ENCODE measurements at places on chromosomes 6 and 20.

DNA sequence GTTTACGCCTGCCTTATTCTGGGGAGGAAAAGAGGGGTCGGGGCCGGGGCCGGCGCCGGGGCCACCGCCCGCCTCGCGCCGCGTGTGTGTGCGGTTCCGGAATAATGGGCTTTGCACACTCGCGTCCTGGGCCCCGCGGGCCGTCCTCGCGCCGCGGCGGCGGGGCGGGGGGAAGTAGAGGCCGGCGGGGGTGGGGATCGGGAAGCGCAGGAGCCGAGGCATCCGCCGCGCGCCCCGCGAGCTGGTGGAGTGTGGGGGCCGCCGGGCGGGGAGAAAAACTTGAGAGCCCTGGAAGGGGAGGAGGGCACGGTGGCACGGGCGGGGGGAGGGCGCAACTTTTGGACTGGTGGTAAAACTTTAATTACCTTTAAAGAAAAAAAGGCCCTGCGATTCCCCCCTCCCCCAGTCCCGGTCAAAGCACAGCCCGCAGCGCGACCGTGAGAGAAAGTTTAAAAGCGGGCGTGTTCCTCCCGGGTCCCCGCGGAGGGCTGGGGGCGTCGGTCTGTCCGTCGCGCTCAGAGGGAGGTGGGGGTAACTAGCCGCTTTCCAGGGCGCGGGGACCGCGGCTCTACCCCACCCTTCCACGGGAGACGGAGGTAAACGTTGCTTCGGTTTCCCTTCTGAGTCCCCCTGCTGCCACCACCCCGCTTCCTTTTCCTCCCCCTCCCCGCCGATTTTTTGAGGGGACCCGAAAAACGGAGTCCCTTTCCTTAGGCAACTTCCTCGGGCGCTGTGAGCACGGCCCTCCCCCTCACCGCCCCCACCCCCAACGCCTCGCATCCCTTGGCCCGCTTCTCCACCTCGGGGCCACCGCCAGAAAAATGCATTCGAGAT is 1.9 kb downstream of the L3MBTL3 start:
- peak overlapping the region; percentile 82 for H3K27ac ChIP-seq
- H3K27me3 ChIP-seq: no peaks in the 10 kb centered on the region
- H3K36me3 ChIP-seq: no peaks in the 10 kb centered on the region

GRCh38 chr6:29705389-29706231 is 17.6 kb upstream of the HLA-F start:
- H3K27ac ChIP-seq: no peak overlapping the region
- no peak for DNase-seq
- no peaks in the 10 kb centered on the region for H3K36me3 ChIP-seq
- no peaks in the 10 kb centered on the region for H3K4me1 ChIP-seq
- no peak overlapping the region for H3K4me3 ChIP-seq
- peaks cover 19% of the 10 kb centered on the region for H3K27me3 ChIP-seq

GRCh38 chr20:62367633-62368391 is 700 bp upstream of the LAMA5 start:
- no peak for DNase-seq
- H3K36me3 ChIP-seq: no peaks in the 10 kb centered on the region
- peaks cover 82% of the 10 kb centered on the region for H3K4me1 ChIP-seq

DNA sequence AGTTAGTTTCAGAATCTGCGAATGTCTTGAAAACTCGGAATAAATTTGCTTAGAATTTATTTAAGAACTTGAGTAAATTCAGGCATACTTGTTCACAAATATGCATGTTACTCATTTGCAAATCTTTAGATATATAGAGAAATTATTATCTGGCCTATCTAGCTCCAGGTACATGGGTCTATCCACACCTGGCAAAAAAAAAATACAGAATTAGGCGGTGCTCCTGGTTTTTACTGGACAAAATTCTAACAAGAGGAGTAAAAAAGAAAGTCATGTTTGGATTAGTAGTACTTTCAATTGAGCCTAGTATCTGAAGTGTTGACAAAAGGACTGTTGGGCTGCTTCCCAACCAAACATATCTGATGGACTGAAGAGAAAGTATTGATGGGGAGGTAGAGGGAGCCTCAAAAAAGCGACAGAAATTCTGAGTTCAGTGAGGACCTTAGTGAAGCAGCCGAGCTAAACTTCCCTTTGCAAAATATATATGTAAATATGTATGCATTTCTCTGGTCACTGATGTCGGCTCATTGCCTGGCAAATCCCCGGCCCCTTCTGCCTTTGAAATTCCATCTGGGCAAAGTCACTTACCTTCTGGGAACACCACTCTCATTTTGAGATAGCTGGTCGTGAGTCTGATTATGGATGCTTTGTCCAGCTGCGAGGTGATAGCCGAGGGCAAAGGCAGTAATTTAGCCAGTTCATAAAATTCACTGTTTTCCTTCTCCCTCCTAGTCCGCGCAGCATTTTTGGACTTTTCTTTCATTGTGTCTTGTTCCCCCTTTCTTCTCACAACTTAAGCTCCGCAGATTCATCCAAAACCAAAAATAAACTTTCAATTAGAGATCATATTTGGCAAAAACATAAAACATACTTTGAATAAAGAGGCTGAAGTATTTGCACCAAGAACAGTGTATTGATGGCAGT is 1.8 kb downstream of the SIM1 start:
- no peaks in the 10 kb centered on the region for H3K36me3 ChIP-seq
- no peak for DNase-seq

DNA sequence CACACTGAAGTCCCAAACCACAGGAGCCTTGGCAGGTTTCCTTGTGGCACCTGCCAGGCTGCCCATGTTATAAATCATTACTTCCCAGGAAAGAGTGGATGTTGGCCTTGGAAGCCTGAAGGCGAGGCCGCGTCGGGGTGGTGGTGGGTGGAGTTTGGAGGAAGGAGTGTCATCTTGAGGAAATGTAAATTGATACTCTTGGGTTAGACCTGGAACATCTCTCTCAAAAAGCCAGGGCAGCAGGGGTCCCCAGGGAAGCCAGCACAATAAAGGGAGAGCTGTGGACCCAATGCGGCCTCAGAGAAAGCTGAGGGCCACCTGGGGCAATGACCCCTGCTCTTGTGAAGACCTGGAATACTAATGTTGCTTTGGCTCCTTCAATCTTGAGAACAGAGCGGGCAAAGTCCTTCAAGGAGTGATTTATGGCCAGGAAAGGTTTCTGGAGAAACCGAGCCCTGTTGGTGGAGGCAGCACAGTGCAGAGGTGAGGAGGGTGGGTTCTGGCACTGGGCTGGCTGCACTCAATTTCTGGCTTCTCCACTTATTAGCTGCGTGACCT is 26.3 kb upstream of the TRAF3IP2 start:
- H3K27ac ChIP-seq: no peak overlapping the region
- no peaks in the 10 kb centered on the region for H3K27me3 ChIP-seq
- peaks cover 6% of the 10 kb centered on the region for H3K4me1 ChIP-seq
- no peak overlapping the region for H3K4me3 ChIP-seq

DNA sequence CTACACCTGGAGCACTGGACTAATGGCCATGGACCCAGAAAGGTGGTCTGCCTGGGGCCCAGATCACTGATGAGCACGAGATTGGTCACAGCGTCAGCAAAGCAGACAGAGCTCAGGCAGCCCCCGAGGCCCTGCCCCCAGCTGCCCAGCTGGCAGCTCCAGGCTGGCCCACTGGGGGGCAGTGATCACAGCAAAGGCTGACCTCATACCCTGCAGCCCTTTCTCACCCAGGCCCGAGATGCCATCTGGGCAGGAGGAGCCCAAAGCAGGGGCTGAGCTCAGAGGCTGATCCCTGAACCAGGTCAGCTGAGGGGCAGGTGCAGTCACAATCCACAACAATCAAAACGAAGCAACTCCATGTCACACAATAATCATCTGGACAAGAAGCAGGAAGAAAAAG is 4.1 kb downstream of the MAP1LC3A start:
- no peak overlapping the region for H3K4me3 ChIP-seq
- H3K27ac ChIP-seq: no peak overlapping the region
- peaks cover 9% of the 10 kb centered on the region for H3K36me3 ChIP-seq
- peaks cover 17% of the 10 kb centered on the region for H3K4me1 ChIP-seq
- DNase-seq: no peak
